ENCODE measurements at places on chromosomes 16 and 17.

- DNase-seq: no peak
Measured at GRCh38 chr17:21389394-21389793, 13.2 kb downstream of the KCNJ12 start.

DNA sequence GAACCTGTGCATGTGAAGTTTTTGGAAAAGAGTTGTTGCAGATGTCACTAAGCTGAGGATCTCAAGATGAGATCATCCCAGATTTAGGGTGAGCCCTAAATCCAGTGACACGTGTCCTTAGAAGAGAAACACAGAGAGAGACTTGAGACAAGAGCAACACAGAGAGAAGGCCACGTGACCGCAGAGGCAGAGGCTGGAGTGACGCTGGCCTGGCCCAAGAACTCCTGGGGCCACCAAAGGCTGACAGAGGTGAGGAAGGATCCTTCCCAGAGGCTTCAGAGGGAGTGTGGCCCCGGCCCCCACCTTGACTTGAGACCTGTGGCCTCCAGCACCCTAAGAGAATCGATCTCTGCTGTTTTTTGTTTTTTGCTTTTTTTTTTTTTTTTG is 12.1 kb upstream of the RHBDF2 start:
- no peak for DNase-seq

GRCh38 chr17:79866791-79867518 is 27.7 kb upstream of the CBX4 start:
- no peak for DNase-seq

- DNase-seq: no peak
Measured at GRCh38 chr17:63276821-63277220, 169.3 kb downstream of the CYB561 start.

DNA sequence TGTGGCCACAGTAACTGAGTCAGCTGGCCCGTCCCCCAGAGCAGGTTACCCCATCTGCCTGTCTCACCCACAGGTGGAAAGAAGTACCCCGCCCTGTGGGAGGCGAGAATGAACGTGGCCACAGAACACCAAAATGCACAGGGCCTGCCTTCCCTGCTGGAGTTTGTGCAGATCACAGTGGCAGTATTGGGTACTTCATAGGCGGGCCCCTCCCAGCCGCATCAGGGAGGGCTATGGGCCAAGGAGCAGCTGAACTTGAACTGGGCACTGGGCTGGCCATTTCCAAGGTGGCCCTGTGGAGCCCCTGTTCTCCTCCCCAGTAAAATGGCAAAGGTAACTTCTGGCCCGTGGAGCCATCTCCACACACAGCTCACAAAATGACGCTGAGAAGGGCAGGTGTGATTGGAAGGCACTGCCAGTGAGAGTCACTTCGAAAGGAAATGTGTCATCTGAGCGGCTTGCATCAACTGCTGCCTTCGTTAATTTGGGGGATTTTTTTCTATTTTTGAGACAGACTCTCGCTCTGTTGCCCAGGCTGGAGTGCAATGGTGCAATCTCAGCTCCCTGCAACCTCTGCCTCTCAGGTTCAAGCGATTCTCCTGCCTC is 162.9 kb downstream of the ENGASE start:
- DNase-seq: no peak
